Activated naive CD4-positive, alpha-beta T cell treated with anti-CD3 and anti-CD28 coated beads, Interleukin-2, amount 50 U/mL, for 72 hours (primary cell): ENCODE measurements at places on chromosomes 12 and 14. TPM values are rescaled to one million over a fixed set of nuclear protein-coding genes. Genes with fewer than 3 reads are reported as not detected.

GRCh38 chr12:115620816-115621215 lies 656.7 kb downstream of the MED13L start:
- no peak for DNase-seq

GRCh38 chr12:77537663-77538062 lies 293.0 kb upstream of the NAV3 start:
- no peak for DNase-seq

DNA sequence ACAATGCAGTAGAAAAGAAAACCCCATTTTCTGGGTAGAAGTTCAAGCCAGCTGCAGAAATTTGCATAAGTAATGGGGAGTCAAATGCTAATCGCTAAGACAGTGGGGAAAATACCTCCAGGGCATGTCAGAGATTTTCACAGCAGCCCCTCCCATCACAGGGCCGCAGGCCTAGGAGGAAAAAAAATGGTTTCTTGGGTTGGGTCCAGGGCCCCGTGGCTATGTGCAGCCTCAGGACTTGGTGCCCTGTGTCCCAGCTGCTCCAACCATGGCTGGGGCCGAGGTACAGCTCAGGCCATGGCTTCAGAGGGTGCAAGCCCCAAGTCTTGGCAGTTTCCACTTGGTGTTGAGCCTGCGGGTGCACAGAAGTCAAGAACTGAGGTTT lies 14.6 kb downstream of the OR10P1 start:
- no peak for DNase-seq

Gene PPM1H
- total RNA-seq = 0.18 TPM

DNA sequence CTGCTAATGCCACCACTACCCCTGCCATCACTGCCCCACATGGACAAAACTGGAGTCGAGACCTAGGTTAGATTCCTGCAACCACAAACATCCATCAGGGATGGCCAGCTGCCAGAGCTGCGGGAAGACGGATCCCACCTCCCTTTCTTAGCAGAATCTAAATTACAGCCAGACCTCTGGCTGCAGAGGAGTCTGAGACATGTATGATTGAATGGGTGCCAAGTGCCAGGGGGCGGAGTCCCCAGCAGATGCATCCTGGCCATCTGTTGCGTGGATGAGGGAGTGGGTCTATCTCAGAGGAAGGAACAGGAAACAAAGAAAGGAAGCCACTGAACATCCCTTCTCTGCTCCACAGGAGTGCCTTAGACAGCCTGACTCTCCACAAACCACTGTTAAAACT lies 7.1 kb upstream of the OAS2 start:
- DNase-seq = no peak

GRCh38 chr14:93369713-93370266 lies 22.8 kb downstream of the COX8C start:
- DNase-seq = no peak

DNA sequence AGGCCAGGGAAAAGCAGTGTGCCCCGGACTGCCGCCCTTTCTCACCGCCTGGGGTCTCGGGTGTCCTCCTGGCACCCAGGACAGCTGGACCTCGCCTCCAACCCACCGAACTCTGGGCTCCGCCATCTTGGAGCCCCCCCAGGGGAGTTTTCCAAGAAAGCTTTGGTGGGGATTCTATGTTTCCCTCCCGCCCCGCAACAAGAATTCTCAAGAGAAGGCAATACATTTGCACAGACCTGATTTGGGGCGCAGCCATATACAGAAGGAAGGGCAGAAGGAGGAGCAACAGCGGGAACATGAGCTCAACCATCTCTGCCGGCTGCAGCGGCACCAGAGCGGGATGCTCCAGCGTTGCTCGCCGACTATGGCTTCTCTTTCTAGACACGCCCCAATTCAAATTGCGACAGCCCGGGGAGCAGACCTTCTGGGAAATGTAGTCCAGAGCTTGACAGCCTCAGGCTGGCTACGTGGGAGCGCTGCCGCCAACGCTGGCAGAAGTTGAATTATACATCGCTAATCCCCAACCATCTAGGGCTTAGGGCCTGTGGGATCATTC lies at the start of gene RDH11:
Gene RDH11 (minus strand): TSS at position 371 of the 556 bp plus-strand sequence. CDS start 61 bp downstream, at position 310.
- DNase-seq = peak; percentile 78

GRCh38 chr12:28585146-28585545 lies 394.9 kb downstream of the CCDC91 start:
- no peak for DNase-seq

Gene TSHR
- not detected for total RNA-seq

Gene TAS2R42
- not detected for total RNA-seq

GRCh38 chr12:94228488-94228907 lies 80.1 kb downstream of the PLXNC1 start:
- no peak for DNase-seq

GRCh38 chr14:22748631-22749068 lies 17.8 kb upstream of the OXA1L start:
- no peak for DNase-seq

Gene OR6C2
- total RNA-seq = not detected

DNA sequence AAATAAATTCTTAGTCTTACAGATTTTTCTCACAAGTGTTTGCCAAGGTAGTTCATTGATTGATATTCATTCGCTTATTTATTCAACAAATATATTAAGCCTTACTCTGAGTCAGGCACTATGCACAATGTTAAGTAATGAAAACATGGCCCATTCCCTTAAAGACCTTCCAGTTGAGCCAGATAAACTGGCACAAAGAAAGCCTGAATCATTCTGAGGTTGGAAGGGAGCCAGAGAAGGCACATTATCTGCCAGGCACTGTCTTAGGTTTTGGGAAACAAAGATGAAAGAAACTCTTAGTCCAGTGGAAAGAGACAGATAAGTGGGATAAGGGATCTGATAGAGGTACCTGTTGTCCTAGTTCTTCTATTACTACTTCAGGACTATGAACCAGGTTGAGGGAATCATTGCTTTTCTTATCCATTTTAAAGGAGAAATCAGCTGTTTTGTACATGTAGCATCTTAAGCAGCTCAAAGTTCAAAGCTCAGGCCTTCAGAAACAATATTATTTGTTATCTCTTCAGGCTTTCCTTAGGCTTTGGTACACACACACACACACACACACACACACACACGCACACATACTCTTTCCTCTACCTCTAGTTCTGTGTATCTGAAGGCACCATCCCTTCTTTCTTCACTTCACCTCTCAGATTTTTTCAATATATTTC lies 27.0 kb downstream of the PDE6H start:
- no peak for DNase-seq

DNA sequence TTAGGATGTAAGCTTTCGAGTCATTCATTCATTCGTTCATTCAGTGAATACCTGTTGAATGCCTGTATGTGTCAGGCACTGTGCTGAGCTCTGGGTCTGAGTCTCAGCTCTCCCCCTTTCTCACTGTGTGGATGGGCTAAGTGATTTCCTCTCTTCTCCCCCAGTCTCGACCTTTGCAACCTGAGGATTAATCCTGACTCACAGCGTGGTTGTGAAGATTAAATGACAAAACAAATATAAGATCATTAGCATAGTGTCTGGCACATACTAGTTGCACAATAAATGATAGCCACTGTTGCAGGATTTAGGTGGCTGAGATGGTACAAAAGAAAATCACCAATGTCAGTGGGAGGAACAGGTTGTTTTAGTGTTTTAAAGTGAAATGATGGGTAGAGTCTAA lies 136.7 kb downstream of the GPR135 start:
- DNase-seq = no peak

- DNase-seq = no peak
These were observed 16.0 kb upstream of the RNASE10 start for GRCh38 chr14:20489093-20489994.

GRCh38 chr12:109545826-109546225 lies 27.5 kb downstream of the MMAB start:
- no peak for DNase-seq

Gene MSI1
- total RNA-seq = 0.51 TPM

DNA sequence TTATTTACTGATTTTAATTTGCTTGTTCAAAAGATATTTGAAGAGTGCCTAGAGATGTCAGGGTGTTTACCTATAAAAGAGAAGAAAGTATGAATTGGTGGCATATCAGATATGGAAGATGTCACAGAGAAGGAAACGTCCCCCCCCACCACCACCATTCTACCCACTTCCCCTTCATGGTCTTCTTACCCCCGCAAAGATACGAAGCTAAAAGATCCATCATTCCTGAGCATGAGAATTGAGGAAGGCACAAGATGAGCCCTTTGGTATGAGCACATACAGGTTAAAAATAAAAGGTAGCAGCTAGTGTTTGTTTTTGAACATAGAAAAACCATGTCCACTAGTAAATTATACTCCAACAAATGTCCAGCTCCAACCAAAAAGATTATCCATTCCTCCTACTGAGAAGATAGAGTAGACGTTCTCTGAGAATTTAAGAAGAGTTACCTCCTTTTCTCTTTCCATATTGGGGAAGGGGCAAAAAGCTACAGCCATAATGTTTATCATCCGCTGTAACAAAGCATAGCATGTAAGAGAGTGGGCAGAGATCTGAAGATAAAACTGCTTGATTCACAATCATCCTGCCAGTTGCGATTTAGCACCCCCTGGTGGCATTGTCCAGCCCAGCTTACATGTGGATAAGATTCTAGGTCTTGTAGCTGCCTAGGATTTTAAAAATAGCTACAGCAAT lies 29.1 kb downstream of the NFYB start:
- DNase-seq = peak; percentile 69

DNA sequence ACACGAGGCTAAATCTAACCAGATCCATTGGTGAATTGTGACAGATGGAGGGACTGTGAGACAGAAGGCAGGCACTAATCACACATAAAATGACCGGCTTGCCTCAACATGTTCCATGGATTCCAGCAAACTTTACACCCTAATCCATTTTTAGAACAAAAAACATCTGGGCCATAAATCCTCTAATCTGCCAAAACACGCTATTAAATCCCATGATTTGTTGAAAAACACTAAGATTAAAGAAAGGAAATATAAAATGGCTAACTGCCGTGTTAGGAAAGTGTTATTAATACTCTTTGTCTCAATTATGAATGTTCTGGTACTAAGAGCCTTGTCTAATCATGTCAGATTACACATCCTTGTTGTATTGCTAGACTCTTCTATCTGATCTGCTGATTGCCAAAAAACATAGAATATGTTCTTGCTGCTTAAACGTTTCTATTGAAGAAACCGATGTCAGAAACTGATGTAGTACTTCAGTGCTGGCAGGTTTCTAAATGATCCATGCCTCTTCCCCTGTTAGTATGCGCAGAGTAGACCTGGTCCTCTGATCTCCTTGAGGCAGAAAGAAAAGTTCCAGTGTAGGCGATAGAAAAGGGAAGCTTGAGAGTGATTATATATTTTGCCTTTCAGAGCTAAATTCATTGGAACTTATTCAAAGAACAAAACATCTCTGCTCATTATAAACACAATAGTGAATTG lies 384.9 kb downstream of the SOX5 start:
- DNase-seq = no peak

Gene FITM1
- total RNA-seq = 2.2 TPM

DNA sequence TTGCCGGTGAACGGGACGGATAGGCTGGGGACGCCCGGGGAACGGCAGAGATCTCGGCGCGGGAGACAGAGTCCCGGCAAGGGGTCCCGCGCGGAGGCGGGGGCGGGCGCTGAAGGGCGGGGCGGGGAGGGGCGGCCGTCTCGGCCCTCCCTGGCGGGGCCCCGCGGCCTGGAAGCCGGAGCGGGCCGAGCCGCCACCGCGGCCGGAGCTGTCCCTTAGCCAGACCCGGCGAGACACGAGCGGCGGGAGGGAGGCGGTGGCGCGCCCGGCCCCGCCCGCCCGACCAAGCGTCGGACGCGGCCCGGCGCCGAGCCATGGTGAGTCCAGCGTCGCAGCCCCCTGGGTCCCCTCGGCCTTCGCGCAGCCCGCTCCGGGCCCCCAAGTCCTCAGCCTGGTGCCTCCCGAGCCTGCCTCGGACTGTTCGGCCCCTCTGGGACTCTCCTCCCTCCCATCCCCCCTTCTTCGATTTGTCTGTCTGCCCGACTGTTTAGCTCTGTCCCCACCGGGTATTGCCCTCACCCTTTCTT lies at the start of gene ARHGEF40:
Gene ARHGEF40 (plus strand): TSS at position 222 of the 527 bp plus-strand sequence. CDS start 93 bp downstream, at position 315.
- DNase-seq = no peak

Gene SLC17A8
- total RNA-seq = not detected

GRCh38 chr14:90558983-90559590 lies 162.3 kb downstream of the CALM1 start:
- no peak for DNase-seq

- DNase-seq = no peak
These were observed 215.8 kb downstream of the PHLDA1 start for GRCh38 chr12:75815756-75816155.

DNA sequence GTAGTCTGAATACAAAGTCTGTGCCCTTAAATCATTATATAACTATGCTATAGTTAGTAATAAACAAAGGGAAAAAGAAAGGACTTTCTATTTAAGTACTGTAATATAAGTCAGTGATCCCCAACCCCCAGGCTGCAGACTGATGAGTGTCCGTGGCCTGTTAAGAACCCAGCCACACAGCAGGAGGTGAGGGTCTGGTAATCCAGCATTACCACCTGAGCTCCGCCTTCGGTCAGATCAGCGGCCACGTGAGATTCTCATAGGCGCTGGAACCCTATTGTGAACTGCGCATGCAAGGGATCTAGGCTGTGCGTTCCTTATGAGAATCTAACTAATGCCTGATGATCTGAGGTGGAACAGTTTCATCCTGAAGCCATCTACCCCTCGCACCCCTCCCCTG lies 15.7 kb downstream of the NFYB start:
- DNase-seq = no peak

DNA sequence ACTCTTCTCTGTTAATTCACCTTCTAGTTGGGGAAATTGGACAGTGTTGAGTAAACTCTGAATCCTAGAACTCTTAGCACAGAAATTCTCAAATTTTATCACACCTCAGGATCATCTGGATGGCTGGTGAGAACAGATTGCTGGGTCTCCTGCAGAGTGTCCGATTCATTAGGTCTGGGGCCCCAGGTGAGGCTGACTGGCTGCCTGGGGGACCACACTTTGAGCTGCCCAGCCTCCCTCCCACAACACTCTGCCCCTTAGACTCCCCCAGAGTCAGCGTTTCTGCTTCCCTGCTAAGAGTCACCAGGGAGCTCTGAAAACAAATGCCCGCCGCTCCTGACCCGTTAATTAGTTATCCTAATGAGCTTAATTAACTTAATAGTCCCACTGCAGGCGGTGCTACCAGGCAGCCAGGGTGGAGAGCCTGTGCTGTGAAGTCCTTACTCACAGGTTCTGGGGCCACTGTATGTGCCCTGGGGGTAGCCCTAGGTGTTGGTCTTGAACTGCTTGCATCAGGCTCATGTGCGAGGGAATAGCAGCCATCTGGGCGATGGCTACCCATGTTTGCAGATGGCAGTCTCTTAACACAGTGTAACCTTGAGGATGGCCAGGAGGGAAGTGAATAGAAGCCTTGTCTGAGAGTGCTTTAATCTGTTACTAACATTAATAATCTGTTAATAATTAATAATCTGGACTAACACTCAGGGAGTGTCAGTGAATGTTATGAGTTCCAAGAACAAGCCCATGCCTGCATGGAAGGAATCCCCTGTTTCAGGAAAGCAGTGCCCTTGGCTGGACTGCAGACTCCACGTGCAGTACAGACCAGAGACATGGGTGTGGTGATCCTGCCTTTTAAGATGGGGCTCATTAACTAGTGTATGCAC lies 35.6 kb downstream of the AACS start:
- DNase-seq = no peak

- DNase-seq = no peak
These were observed 84.8 kb downstream of the PEBP1 start for GRCh38 chr12:118220702-118221101.

Gene NOS1
- total RNA-seq = 0.07 TPM

- no peak for DNase-seq
These were observed 69.2 kb downstream of the LIN7A start for GRCh38 chr12:80868576-80868975.
